H7 (cell line): ENCODE measurements at places on chromosomes 13 and 19.

DNA sequence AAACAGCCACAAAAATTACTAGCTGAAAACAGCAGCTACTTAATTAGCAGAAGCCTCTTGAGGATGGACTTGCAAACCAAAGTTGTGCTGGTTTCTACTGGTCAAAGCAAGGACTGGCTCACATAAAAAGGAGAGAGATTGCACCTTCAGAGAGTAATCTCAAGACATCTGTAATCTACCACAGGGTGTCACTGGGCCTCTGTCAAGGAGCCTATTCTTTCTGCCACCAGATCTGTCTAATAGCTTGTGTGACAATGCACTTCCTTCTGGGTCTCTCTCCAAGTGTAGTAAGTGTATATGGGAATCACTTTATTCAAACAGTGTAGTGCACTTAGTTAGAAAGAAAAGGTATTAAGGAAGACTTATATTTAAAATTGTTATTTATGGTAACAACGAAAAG lies 24.4 kb upstream of the ZNF561 start:
- DNase-seq, result no peak

DNA sequence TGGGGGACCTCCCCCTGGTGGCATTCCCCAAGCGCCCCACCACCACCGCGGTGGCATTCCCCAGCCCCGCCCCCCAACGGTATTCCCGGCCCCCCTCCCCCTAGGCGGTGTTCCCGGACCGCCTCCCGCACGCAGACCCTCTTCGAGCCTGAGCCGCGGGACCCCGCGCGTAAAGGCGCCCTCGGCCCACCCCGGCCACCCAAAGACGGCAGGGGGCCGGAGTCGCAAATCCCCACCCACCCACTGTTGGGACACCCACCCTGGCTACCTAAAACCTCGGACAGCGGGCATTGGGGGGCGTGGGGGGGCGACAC lies 22.4 kb downstream of the OLFM2 start:
- DNase-seq, result peak; percentile 93

DNA sequence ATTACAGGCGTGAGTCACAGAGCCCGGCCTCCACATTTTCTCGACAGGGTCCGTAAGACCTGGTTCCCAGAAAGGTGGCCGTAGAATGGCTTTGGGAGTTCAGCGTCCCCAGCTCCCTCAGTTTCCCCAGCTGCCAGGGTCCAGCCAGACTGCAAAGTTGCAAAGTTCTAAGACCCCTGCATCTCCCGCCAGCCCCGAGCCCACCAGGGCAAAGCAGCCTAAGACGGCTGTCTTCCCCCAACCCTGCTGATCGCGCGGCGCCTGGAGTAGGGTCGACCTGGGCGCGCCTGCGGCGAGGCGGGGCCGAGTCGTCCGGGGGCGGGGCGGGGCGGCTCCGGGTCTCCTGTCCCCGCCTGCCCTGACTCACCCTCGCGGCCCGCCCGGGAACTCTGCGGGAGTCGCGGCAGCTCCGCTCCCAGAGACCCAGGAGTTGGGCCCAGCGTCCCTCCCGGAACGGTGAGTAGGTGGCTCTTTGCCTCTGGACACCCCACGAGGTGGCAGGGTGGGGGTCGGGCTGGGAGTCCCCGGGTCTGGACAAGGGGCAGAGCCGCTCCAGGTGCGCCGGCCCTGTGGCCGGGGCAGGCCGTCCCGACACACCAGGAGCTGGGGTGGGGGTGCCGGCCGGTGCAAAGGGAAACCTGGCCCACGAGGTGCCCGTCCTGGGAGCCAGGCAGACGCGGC lies at the start of gene LRRC8E:
Gene LRRC8E (plus strand): TSS at position 366 of the 681 bp plus-strand sequence. CDS start 7,094 bp downstream, outside the sequence.
- DNase-seq, result peak; percentile 96

DNA sequence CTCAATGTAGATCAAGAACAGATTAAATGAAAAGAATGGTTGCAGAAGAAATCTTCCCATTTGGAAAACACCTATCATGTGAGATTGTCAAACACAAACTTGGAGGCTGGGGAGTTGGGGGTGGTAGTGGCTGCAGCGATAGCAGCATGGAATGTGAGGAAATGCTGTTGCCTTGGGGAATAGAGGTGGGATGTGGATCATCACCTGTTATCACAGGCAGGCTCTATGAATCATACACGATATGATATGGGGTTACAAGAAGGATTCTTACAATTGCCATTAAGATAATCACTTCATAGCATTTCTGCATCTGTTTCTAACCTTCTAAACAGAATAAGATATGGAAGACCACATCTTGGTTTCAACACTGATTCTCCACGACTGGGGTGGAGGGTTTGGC lies 88.7 kb downstream of the RNASEH2B start:
- DNase-seq, result no peak

DNA sequence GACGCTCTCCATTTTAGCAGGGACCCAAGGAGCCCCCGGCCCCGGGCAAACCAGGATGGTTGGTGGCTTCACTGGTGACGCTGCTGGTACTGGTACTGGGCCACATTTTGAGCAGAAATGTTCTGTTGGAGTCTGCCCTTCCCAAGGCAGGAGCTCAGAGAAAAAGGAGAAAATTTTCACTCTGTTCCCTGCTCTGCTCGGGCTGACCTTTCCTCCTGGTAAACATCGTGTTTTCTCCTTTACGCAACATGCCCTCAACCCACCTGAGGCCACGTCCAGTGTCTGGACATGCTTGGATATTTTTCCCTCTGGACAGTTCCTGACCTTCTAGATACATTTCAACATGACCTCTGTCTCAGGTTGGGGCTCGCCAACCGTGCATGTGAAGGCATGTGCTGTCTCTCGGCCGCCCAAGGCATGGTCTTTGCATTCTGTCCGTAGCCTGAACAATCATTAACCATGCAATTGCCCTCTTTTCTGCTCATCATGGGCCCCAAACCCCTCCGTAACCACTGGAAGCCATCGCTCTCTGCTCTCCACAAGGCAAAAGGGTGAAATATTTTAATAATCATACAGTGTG lies 115.2 kb upstream of the PEG3 start:
- no peak for DNase-seq

- DNase-seq, result no peak
These were observed 767.7 kb downstream of the LIG4 start for GRCh38 chr13:107447591-107447990.

DNA sequence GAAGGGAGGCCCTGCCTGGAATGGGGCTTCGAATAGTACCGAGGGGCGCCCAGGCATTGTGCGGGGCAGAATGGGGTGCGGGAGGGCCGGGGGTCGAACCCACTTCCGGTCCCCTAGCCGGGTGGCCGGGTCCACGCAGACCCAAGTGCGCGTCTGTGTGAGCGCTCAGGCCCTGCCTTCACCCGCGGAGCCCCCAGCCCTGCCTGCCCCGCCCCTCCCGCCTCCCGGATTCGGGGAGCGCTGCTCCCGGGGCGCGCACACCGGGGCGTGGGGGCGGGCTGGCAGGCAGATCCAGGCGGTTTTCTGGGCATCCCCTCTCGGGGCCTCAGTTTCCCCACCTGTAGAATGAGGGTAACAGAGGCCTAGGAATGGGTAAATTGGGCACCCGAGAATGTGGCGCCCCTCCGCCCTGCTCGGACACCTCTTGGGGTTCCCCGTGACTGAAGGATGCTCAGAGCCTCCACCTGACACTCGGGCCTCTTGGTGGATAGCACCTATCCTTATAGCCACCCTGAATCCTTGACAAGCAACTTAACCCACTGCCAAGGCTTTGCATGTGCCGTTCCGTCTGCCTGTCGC lies 682 bp downstream of the PIK3R2 start:
- DNase-seq, result peak; percentile 82

DNA sequence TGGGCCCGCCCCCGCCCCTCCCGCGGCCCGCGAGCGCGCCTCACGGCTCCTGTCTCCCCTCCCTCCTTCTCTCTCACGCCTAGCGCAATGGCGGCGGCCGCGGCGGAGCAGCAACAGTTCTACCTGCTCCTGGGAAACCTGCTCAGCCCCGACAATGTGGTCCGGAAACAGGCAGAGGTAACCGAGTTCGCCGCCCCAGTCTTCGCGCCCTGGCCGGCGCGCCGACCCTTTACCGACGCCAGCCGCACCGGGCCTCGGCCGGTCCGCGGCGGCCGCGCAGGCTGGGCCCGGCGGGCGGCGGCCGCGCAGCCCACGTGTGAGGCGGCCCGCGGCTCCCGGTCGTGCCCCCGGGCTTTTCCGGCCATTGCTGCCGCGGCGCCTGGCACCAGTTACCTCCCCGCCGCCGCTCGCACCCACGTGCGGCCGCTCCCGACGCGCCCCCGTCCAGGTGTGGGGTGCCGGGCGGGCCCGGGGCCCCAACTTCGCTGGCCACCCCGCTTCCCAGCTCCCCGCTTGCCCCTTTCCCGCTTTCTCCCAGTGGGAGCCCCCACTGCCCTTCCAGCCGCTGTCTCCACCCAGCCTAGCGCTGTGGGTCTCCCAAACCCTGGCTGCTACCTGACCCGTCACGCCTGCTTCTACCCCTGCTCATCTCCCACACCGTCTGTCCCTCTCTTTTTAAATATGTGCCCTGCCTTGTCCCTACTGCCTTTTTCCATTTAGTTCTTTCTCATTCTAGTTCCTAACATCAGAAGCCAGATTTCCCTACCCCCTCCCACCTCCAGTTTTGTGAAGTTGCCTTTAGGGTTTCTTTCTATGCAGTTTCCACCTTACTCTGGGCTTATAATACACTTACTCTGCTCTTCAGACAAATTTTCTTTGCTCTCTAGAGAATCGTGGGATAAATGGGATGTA lies 23.4 kb downstream of the IPO5 start:
- DNase-seq, result peak; percentile 74

DNA sequence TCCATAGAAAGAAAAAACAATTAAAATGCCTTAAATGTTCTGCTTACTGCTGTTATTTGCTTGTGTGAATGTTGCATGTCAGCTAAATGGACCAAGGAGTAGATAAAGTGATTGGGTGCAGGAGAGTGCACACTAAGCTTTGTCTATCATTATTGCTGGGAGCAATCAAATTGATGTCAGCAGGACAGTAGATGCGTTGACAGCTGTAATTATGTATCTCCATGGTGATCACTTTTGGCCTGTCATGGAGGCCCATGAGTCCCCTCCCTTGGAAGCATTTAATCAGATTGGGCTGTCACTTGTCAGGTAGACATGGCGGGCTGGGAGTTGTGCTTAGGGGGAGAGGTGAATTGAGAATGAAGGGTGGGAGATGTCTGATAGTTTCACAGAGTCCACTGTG lies 215.3 kb downstream of the PCCA start:
- DNase-seq, result no peak

DNA sequence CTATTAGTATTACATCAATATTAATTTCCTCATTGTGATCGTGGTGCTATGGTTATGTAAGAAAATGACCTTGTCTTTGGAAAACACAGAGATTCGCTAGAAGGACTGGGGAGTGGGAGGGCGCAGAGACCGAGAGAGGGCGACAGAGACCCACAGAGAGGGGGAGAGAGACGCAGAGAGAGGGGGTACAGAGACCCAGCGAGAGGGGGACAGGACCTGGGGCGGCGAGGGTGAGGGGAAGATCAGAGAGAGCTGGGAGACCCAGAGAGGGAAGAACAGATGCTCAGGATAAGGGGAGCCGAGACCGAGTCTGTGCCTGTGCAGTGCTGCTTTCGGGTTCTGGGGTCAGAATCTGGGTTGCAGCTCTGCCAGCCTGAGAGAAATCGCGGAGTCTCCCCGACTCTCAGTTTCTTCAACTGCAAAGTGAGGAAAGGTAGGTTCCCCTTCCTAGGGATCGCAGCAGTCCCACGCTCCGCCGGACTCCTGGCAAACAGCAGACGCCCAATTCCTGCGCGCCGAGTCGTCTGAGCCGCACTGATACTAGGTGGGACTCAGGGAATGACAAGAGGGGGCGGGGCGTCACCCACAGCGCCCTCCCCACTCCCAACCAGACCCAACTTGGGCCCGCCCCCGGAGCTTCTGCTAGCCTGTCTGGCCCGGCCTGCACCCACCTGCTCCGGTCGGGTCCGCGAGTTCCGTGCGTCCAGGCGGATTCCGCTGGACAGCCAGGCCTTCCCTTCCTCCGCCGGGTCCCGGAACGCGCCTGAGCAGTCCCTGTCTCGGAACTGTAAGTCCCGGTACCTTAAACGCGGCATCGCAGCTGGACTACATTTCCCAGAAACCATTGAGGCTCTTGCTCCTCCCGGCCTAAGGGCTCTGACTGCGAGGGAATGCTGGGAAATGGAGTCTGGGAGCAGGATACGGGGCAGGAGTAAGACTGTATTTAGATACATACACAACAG lies 15.3 kb downstream of the IZUMO2 start:
- DNase-seq, result peak; percentile 94
